ENCODE measurements at places on chromosomes 1 and 21. TPM values are rescaled to one million over a fixed set of nuclear protein-coding genes. Genes with fewer than 3 reads are reported as not detected.

DNA sequence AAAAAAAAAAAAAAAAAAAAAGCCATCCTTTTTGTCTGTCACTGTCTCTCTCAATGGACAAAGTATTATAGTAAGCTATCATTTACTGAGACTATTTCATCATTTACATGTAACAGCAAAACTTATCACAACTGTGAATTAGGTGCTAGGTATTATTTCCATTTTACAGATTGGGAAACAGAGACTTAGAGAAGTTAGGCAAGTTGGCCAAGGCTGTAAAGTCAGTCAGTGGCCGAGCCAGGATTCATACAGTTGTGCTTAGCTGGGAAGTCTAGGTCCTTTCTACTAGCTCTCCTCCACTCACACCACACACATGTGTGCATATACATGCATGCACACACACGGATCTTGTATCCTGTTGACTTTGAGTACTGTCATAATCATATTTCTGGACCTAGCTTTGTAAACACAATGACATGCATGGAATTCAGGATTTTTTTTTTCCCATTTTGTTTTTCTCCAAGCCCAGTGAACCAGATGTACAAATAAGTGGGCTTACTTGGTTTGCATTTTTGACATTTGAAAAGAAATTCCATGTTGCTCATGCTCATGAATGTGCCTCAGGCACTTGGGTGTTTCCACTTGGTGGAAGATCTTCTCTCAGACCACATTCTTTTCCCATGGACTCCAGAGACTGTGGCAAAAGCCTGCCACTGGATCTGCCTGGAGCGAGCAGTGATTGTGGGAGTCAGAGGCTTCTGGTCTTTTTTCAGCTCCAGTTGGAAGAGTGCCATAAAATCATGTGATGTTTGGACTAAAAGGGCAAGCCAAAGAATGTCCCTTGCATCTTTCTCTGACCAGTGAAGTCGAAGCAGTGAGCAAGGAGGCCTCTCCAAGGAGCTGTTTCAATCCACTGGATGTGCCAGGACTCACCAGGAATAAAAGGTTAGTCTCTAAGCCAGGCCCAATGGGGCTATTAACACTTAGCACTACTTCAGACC, 61.7 kb upstream of the DNAJC6 start:
- no peak for DNase-seq

- DNase-seq, result no peak
These were observed 9.8 kb upstream of the ERMAP start for GRCh38 chr1:42807056-42807668.

- DNase-seq, result no peak
These were observed 31.4 kb upstream of the COL6A1 start for GRCh38 chr21:45949928-45950739.

DNA sequence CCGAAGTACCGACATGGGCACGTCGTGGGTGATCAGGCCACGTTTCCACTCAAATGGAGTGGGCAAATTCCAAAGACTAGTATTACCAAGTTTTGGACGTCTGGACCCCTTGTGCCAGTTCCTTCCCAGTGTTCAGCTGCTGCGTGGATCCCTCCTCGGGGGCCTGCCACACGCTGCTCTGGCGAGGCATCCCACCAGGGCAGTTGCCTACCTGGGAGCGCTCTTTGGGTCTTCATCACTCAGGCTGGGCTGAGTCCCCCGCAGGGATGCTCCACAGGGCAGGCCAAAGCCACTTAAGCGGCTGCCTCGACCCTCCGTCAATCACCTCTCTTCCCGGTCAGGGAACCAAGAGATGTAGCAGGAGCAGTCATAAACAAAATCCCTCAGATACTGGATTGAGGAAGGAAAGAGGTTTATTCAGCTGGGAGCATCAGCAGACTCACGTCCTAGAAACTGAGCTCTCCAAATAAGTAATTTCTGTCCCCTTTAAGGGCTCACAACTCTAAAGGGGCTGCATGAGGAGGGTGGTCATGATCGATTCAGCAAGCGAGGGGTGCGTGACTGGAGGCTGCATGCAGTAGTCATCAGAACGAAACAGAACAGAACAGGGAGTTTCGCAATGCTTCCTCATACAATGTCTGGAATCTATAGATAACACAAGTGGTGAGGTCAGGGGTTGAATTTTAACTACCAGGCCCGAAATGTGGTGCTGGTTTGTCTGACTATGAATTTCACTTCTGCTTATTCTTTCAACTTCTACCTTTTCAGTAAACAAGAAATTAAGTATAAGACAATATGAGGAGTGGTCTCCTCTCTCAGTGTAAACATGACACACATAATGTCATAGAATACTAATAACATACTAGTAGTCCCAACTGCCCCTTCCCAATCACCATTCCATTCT, 998.6 kb upstream of the NCAM2 start:
- DNase-seq, result no peak

- no peak for DNase-seq
These were observed 11.7 kb downstream of the PIK3CD start for GRCh38 chr1:9663257-9663656.

DNA sequence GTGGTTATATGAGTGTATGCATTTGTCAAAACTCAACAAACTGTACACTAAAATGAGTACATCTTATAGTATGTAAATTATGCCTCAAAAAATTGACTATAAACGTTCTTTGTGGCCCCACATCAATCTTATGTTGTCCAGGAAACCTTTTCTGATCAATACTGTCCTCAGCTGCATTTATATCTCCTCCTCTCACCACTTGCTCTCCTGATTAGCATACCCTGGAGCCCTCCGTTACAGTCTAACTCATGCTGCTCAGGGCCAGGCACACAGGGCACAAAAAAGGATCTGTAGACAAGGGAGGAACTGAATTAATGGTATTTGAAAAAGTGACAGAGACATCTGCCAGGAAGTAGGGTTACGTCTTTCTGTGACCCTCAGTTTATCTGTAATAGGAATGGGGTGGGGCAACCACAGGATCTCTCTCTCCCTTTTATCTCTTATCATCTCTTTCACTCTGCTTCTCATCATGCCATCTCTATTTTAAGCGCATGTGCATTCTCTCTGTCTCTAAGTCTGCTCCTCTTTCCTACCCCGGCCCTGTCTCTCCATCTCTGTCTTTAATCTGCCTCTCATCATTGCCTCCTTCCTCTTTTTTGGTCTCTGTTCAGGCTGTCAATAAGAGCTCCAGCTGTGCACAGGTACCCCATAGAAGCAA, 7.0 kb upstream of the TAL1 start:
- no peak for DNase-seq

DNA sequence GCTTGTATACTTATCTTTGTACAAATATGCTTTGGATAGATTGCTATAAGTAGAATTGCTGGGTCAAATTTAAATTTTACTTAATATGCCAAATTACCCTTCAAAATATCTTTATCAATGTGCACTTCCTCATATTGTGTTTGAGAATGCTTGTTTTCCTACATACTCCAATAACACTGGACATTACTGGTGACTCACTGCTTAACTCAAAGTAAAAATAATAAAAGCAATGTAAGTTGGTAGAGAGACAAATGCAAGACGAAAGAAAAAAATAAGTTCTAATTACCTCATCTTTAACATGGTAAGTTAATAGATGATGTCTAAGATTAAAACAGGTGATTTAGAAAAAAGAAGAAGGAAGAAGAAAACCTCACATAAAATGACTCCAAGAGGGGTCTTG, 7.9 kb upstream of the SH3GLB1 start:
- no peak for DNase-seq

GRCh38 chr1:40132383-40133311, 28.5 kb upstream of the RLF start:
- DNase-seq, result peak; percentile 57

GRCh38 chr1:11948822-11949458, 14.4 kb downstream of the PLOD1 start:
- no peak for DNase-seq

- no peak for DNase-seq
These were observed 89.0 kb downstream of the URB2 start for GRCh38 chr1:229714964-229715603.

- DNase-seq, result peak; percentile 14
These were observed 45.5 kb downstream of the LPAR3 start for GRCh38 chr1:84847253-84848250.

- no peak for DNase-seq
These were observed 124.5 kb upstream of the DPYD start for GRCh38 chr1:98045211-98045766.

GRCh38 chr1:25617625-25618432, 1.2 kb downstream of the MAN1C1 start:
- DNase-seq, result peak; percentile 52

DNA sequence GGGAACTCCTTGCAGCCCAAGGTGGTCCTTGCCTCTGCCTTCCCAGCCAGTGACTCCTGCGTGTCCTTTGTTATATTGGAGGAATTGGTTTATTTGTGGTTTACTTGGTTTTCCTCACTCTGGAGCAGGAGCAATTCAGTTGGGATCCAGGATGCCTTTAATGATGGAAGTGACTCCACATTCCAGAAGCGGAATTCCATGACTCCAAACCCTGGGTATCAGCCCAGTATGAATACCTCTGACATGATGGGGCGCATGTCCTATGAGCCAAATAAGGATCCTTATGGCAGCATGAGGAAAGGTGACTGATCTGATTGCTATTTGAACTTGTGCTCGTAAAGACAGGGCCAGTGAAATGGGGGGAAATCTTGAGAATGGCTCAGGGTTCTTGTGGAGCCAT, 15.1 kb upstream of the PIGV start:
- peak; percentile 98 for DNase-seq

- no peak for DNase-seq
These were observed 6.7 kb downstream of the TOR1AIP2 start for GRCh38 chr1:179870870-179871269.

DNA sequence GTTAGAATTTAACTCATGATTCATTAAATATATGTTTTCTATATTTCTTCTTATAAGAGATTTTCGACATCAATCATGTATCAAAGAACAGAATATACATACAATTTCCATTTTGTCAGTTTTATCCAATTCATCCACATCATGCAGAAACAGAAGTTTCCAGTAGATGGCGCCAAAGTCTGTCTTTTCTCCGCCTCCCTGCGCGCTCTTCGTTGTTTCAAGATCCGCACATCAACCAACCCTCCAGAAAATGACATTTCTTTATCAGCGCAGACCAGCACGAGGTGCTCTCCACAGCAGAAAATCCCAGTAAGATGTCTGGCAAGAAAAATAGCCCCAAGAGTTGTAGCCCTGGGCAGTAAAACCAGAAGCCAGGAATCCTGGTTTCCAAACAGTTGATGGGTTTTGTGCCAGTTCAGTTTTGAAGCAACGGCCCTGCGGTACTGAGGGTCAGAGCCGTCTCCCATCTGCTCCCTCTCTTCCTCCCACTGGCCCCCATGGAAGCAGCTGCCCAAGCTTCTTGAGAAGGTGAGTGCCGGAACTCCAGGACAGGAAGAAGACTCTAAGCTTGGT, 38.6 kb upstream of the GPR137B start:
- DNase-seq, result peak; percentile 60

- DNase-seq, result no peak
These were observed 150.5 kb downstream of the PCBP3 start for GRCh38 chr21:45794027-45794426.

- DNase-seq, result no peak
These were observed 14.5 kb upstream of the CBR3 start for GRCh38 chr21:36120304-36120888.

GRCh38 chr1:91885213-91885715, 687 bp downstream of the TGFBR3 start:
- no peak for DNase-seq

GRCh38 chr1:185517808-185518419, 200.9 kb upstream of the IVNS1ABP start:
- DNase-seq, result no peak

DNA sequence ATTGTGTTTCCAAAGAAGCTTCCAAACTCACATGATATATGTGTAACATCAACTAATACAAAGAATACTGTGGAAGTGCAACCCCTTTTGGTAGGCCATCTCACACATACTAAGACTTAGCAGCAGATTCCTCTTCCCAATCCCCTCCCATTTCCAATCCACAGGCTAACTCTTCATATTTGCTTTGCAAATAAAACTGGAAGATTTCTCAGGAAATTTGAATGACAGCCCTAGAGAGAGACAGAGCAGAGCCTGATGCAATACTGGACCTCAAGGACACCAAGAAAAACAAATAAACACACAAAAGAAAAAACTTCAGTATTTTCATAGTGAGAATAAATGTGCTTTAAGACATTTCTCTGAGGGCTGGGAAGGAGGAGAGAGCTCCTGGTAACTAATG, 190.2 kb upstream of the BRINP3 start:
- no peak for DNase-seq

DNA sequence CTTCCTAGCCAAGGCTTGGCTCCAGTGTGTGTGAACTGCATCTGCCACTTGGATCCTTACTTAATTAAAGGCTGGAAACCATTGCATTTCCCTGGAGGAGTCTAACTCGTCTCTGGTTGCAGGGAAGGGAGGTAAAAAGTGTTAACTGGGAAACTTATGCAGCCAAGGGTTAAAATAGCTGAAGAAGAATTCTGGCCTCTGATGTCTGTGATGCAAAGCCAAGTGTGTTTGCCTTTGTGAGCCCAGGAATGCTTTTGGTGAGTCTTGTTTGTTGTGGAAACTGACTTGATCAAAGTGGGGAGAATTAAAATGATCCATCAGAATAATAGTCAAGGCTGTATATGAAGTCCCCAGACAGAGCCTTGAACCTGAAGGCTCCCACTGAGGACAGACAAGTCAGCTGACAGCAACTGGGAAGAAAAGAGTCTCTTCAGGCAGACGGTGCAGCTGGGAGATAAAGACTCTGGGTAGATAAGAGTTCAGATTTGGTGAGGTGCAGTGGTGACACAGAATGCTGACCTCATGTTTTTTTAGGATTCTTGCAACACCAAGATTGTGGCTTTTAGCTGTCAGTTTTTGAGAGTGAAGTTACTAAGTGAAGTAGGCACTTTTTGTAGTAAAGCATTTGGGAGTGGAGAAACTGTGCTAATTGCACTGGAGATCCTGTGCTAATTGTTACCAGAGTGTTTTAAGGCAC, 59.5 kb upstream of the WLS start:
- no peak for DNase-seq

DNA sequence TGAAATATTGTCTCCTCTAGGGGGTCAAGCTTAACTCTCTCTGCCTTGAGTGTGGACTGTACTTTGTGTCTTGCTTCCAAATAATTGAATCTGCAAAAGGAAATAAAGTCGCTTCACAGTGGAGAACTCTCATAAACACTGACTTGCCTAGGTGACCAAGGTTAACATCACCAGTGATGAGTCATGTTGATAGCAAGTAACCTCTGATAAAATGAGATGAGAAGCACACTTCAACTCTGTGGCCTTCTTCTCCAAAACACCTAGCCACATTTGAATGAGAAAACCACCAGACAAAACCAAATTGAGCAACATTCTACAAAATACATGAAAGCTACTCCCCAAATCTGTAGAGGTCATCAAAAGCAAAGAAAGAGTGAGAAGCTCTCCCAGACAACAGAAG, 37.6 kb downstream of the PDE4B start:
- DNase-seq, result no peak

- DNase-seq, result no peak
These were observed 43.1 kb downstream of the CASZ1 start for GRCh38 chr1:10753299-10753698.

GRCh38 chr1:246302251-246302625, 204.8 kb downstream of the SMYD3 start:
- no peak for DNase-seq

Gene VAV3
- polyA plus RNA-seq, result 8.9 TPM

Gene ATP1A4
- polyA plus RNA-seq, result 6.2 TPM

Gene IFNLR1
- polyA plus RNA-seq, result 0.08 TPM

Gene TOE1
- 6.9 TPM for polyA plus RNA-seq

Gene TFF2
- not detected for polyA plus RNA-seq

Gene KIAA1614
- 10.2 TPM for polyA plus RNA-seq

Gene FCGR2B
- not detected for polyA plus RNA-seq

Gene HAO2
- polyA plus RNA-seq, result 0.39 TPM

Gene SPAG17
- polyA plus RNA-seq, result 1.4 TPM

Gene KRTAP13-2
- polyA plus RNA-seq, result not detected

Gene RHD
- 0.15 TPM for polyA plus RNA-seq
